ENCODE measurements at places on chromosomes 1 and 21. TPM values are rescaled to one million over a fixed set of nuclear protein-coding genes. Genes with fewer than 3 reads are reported as not detected.

The GSTM4 gene
- 28.2 TPM for total RNA-seq

The S100A9 gene
- not detected for total RNA-seq

The PSRC1 gene
- 102 TPM for total RNA-seq

The SMG7 gene
- total RNA-seq, result 72.4 TPM

The MTMR11 gene
- 4.5 TPM for total RNA-seq

The AMY1B gene
- not detected for total RNA-seq

The EFHD2 gene
- total RNA-seq, result 23.0 TPM

The ADGRL4 gene
- 0.75 TPM for total RNA-seq

The A3GALT2 gene
- not detected for total RNA-seq

DNA sequence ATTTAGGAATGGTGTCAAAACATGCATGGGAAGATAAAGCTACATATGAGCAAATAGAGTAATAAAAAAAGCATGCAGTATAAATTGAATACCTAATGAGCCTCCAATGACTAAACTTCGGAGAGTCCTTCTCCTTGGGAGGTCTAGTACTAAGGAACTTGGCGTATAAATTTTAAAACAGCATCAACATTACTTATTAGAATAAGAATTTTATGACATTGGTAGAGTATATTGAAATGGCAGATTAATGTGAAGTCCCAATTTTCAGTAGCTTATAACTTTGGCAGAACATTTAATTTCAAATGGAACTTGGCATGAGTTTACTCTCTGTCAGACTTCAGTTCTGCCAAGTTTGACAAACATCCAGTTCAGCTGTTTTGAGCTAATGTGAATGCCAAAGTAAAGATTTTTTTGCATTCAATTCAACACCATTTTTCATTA lies 104.7 kb upstream of the RGS18 start:
- DNase-seq, result no peak

DNA sequence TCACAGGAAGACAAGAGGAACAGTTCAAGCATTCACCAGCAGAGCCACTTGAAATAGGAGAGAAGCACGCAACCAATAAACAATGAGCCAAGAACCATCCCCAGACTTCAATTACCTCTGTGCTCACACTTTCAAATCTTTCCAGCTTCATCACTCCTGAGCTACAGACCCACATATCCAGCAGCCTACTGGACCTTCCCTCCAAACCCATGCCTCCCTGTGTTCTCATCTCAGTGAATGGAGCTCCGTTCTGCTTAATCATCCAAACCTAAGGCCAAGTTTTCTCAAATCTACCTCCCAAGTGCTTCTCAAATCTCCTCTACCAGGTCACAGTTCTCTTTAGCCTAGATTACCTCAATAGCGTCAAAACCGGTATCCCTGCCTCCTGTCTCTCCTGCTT lies 3.7 kb downstream of the PEF1 start:
- DNase-seq, result no peak

- DNase-seq, result no peak
Measured at GRCh38 chr1:31797216-31797615, 18.6 kb downstream of the SPOCD1 start.

DNA sequence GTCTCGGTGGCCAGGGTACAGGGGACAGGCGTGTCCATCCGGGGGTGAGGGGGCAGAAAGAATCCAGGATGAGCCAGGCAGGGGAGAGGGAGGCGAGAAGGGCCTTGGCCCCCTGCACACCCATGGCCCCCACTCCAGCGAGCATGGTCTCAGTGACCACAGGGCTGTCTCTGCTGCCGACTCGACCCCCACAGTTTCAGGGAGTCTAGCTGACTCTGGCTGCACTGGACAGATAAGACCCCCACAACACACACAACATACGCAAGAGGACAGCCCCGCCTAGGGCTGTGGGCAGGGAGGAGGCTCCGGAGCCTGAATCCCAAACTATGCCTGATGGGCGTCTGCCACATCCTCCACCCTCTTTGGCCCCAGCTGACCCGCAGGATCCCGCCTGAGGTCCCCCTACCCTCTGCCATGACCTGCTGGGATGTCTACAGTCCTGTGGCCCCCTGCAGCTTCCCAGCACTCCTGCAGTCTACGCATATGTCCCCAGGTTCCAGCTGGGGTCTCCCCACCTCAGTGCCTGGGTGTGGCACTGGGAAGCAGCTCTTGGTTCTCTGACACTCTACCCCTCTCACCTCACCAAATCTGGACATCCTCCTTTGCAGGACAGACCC lies 22.0 kb downstream of the WNT9A start:
- DNase-seq, result no peak

DNA sequence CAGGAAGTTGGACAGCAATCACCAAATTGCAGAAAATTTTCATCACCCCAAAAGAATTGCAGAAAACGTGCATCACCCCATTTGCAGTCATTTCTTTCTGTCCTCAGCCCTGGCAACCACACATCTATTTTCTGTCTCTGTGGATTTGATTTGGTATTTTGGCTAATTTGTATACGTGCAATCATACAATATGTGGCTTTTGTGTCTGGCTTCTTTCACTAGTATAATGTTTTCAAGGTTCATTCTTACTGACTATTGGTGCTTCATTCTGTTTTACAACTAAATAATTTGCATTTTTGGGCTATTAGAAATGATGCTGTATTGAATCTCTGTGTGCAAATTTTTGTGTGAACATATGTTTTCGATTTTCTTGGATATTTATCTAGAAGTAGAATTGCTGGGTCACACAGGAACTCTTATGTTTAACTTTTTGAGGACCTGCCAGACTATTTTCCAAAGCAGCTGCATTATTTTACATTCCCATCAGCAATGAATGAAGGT lies 24.8 kb upstream of the PRDM2 start:
- DNase-seq, result no peak

GRCh38 chr1:161242313-161242712 lies 4.3 kb upstream of the NR1I3 start:
- no peak for DNase-seq

- no peak for DNase-seq
Measured at GRCh38 chr21:18030248-18030647, 211.1 kb upstream of the C21orf91 start.

- DNase-seq, result no peak
Measured at GRCh38 chr1:182381962-182382819, 9.4 kb downstream of the GLUL start.

- no peak for DNase-seq
Measured at GRCh38 chr1:187034501-187034900, 205.8 kb downstream of the PLA2G4A start.

GRCh38 chr1:110502402-110503151 lies 16.4 kb downstream of the KCNA10 start:
- DNase-seq, result no peak

- no peak for DNase-seq
Measured at GRCh38 chr21:32359719-32360260, 33.0 kb downstream of the URB1 start.

DNA sequence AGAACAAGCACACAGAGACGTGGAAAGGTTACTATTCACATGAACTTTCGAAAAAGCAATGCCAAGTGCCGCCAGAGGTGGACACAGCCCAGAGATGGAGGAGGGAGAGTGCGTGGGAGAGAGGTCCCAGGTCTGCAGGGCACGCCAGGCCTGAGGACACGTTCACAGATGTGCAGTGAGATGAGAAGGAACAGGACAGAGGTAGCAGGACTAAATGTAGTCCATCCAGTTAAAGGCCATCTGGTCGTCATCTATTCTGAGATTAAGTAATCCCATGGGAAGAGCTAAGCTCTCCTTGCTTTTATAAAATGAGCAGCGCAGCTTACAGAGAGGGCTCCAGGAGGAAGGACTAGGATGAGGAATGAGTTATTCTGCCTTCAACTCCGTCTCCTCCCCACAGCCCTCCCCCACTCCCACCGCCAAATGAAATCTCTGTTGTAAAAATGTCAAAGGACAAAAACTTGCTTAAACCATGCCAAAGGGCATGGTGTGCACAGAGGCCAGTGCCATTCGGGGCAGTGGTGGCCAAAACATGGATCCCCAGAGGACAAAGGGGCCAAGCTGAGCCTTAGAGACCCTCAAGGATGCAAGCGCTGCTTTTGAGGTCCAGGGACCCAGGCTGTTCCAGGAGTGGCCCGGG lies 85.4 kb upstream of the SLC25A33 start:
- no peak for DNase-seq

GRCh38 chr1:200692316-200692715 lies 22.6 kb upstream of the DDX59 start:
- no peak for DNase-seq

DNA sequence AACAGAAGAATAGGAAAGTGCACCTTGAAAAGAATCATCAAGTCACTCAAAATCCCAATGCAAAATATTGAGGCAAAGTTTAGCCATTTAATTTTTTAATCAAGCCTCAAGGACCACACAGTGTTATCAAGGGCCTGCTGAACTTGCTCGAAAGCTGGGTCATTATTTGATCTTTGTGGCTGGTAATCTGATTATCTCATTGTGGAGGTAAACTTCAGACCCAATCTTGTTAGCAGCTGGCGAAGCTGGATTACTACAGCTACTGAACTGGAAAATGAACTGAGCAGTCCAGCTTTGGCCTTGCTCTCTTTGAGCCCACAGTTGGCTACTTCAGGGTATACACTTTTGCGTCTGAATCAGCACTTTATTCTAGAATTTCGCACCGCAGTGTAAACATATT lies 94.4 kb downstream of the BARHL2 start:
- no peak for DNase-seq
